Left kidney (tissue), 8 donors: ENCODE measurements at places on chromosomes 12 and 14. TPM values are rescaled to one million over a fixed set of nuclear protein-coding genes. Genes with fewer than 3 reads are reported as not detected.

GRCh38 chr12:8911606-8912268, 2.6 kb upstream of the PHC1 start:
- DNase-seq = no peak

ERP27 gene
- 22.6 TPM for polyA plus RNA-seq

GPX2 gene
- 1.1 TPM for polyA plus RNA-seq

MBIP gene
- polyA plus RNA-seq = 62.2 TPM

DNA sequence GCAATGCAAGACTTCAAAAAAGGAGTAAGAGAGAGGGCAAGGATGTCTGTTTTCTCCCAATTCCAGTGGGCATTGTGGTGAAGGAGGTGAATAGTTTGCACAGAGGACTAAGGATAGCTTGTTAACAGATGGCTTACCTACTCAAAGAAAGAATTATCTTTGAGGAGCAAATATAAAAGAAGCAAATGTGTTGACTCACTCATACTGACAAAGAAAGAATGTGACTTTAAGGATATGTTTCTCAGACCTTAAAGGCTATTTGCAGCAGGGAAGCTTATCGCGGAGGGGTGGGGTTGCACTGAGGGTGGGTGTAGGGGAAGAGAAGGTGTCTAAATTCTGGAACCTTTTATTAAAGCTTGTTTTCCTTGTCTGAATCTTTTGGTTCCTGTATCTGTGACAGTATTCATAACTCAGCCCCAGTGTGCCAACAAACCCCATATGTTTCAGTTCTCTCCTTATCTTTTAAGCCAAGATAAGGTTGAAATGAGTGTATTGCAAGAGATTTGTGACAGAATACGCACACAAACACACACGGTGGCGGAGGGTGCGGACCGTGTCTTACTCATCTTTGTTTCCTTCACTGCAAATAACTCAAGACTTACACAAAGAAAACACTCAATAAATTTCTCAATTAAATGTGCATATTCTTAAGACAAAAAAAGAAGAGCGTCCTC, 146.4 kb upstream of the ARID2 start:
- DNase-seq = no peak

DNA sequence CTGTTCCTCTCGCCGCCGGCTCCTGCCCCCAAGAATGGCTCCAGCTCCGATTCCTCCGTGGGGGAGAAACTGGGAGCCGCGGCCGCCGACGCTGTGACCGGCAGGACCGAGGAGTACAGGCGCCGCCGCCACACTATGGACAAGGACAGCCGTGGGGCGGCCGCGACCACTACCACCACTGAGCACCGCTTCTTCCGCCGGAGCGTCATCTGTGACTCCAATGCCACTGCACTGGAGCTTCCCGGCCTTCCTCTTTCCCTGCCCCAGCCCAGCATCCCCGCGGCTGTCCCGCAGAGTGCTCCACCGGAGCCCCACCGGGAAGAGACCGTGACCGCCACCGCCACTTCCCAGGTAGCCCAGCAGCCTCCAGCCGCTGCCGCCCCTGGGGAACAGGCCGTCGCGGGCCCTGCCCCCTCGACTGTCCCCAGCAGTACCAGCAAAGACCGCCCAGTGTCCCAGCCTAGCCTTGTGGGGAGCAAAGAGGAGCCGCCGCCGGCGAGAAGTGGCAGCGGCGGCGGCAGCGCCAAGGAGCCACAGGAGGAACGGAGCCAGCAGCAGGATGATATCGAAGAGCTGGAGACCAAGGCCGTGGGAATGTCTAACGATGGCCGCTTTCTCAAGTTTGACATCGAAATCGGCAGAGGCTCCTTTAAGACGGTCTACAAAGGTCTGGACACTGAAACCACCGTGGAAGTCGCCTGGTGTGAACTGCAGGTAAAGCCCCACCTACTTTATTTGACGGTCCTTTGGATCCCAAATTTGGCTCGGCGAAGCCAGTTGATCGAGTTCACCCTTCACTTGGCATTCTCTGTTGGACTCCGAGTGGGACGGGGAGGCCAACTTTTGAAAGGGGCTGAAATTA, 1.5 kb downstream of the WNK1 start:
- DNase-seq = no peak

DNA sequence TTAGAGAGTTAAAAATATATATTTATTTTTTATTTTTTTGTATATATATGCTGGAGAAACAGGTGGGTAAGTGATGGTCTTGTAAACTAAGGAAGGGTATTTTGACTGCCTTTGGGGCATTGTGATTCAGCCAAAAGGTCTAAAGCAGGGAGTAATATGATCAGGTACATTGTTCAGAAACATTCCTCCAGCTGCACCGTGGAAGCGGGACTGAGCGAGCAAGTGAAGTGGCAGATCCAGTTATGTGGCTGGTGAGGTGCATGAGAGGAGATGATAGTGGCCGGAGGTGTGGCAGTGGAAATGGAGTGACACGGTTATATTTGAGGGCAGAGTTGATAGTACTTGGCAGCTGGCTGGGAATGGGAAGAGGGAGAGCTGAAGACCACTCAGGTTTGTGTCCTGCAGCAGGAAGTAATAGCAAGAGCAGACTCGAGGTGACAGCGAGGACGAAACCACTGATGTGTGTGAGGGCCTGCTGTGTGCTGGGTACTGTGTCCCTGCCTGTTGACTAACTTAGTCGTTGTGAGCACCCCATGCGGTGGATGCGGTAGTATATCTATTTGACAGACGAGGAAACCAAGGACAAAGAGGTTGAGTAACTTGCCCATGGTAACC, 39.2 kb downstream of the EID3 start:
- no peak for DNase-seq

MGP gene
- polyA plus RNA-seq = 33.9 TPM
